ENCODE measurements at places on chromosomes 3 and 15.
A peak's percentile ranks its signal among the peaks of the same experiment; 100 is the strongest.

DNA sequence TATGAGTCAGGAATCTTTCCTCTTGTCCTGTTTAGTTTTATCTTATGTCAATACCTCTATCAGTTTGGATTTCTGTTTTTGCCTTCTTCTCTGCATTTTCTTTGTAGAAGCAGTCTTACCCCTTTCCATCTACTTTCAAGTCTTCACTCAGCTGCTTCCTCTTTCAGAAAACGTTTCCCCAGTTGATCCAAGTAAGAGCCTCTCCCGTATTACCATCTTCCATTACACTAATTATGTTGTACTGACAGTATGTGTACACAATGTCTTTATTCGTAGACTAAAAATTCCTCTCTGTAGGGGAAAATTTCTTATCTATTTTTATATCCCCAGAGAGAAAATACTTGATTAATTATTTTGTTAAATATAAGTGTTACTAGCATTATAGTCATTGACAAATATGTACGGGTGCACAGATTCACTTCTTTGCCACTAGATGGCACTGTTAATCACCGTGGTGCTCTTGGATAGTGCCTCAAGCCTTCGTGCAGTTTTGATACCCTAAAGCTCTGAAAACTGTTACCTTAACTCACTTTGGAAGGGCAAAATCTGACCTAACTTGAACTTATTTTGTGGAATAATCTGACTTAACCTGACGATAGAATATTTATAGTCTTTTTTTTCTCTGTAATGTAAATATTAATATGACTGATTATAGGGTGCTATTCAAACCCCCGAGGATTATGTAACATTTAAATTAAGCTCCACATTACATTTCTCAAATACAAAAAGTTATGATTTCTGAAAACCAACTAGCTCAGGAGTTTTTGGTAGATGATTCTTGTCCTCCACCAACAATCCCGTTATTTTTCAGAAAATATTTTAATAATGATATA lies 74.2 kb upstream of the POU1F1 start:
- peak; percentile 67 for DNase-seq

GRCh38 chr3:193240436-193240849 lies 579 bp upstream of the PLAAT1 start:
- DNase-seq = no peak

GRCh38 chr3:39095778-39096177 lies 11.6 kb downstream of the GORASP1 start:
- DNase-seq = no peak

GRCh38 chr3:168156479-168156878 lies 60.8 kb upstream of the GOLIM4 start:
- no peak for DNase-seq

GRCh38 chr3:82790307-82791097 lies 1029.1 kb upstream of the GBE1 start:
- DNase-seq = no peak

DNA sequence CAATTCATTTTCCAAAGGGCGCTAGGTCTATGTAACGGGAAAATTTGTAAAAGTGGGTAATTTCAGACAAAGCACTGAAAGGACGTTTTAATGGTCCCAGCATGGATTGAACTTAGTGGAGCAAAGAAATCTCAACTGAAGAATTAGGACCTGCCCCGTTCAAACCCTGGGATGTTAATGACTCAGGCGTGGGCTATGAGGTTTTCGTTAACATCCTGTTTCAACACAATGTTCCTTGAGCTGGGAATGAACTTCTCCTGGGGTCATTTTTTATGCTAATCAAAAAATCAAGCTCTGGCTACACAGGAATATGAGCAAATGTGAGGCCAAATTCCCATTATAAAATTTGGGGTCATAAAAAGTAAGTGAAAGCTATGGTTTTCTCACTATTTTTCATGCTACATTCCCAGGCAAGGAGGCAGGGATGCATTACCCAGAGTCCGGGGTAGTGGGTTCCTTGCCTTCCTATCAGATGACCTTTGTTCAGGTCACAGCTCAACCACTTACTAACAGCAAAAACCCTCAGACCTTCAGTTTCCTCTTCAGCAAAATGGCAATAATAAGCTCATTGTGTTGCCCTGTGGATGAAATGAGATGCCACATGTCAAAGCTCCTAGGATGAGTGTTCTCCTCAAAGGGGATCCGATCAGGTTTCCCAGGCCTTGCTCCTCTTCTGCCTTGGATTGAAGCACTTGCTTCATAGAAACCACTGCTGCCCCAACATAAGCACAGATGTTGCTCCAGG lies 271.4 kb downstream of the ARRDC4 start:
- DNase-seq = peak; percentile 37

- DNase-seq = no peak
Observed at GRCh38 chr3:9783954-9784353, 8.3 kb downstream of the TADA3 start.

DNA sequence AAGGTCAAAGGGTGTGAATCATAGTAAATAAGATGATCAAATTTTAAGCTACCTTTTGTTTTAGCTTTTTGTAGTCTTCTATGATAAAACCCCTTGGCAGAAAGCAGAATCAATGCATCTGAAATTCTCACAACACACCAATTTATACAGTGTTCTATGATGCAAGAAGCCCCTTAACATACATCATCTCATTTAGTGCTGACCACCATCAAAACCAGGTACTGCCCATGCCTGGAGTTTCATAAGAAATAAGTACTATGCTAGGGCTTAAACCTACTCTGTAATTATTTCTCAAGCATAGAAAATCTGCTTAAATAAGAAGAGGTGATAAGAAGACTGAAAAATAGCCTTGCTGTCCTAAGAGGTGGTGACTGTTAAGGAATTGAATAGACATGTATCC lies 67.6 kb downstream of the NBEAL2 start:
- DNase-seq = no peak

All from AG08395 (cell line).